Cardiac ventricle fibroblast (primary cell): ENCODE measurements at places on chromosomes 2 and 18. TPM values are rescaled to one million over a fixed set of nuclear protein-coding genes. Genes with fewer than 3 reads are reported as not detected.

The ZNF521 gene
- total RNA-seq: 45.1 and 50.0 TPM in 2 replicates

The PROM2 gene
- total RNA-seq: 0.25 and 0.29 TPM in 2 replicates

The MITD1 gene
- total RNA-seq: 8.5 and 16.3 TPM in 2 replicates

The RNF149 gene
- 38.0 and 39.5 TPM in 2 replicates for total RNA-seq

The LOXL3 gene
- 21.8 and 27.0 TPM in 2 replicates for total RNA-seq

The SERPINB3 gene
- not detected in 2 replicates for total RNA-seq

The ELOA2 gene
- total RNA-seq: not detected in 2 replicates

The SOCS6 gene
- 10.9 and 11.8 TPM in 2 replicates for total RNA-seq

The SYT4 gene
- not detected in 2 replicates for total RNA-seq

The TBR1 gene
- not detected in 2 replicates for total RNA-seq

The STAT1 gene
- total RNA-seq: 70.4 and 87.4 TPM in 2 replicates

The NYAP2 gene
- not detected in 2 replicates for total RNA-seq

The PLGLB1 gene
- 0.25 and 2.0 TPM in 2 replicates for total RNA-seq

The STAM2 gene
- 17.9 and 19.3 TPM in 2 replicates for total RNA-seq

The CMPK2 gene
- total RNA-seq: 0.31 and 3.2 TPM in 2 replicates

The FOXI3 gene
- total RNA-seq: not detected in 2 replicates

The ADCYAP1 gene
- total RNA-seq: 1.7 TPM in 1 of 2 replicates, not detected in the other

The KIF1A gene
- total RNA-seq: not detected in 2 replicates

The CDKL4 gene
- 0.39 and 0.50 TPM in 2 replicates for total RNA-seq

The FAP gene
- total RNA-seq: 21.2 and 21.8 TPM in 2 replicates
